Vagina (tissue), 2 donors: ENCODE measurements at places on chromosomes 12 and 14.

DNA sequence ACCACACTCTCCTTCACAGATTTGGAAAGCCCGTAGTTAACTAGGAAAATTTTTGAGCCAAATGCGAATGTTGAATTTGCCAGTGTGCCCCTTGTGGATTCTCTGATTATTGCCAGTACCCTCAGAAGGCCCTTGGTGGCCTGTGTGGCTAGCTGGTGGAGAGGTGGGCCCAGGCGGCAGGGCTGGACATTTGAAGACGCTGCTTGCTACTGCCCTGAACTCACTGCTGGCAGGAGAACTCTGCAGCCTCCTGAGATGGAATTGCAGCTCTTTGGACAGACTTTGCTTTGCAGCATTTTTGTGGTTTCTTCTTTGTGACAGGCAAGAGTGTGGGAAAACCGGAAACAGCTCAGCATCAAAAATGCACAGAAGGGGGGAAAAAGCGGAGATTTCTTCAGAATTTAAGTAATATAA, 97.6 kb downstream of the TGFB3 start:
- H3K36me3 ChIP-seq, result no peaks in the 10 kb centered on the region
- no peak overlapping the region for H3K4me3 ChIP-seq
- peak overlapping the region; percentile 37 for H3K27ac ChIP-seq
- peaks cover 6% of the 10 kb centered on the region for H3K4me1 ChIP-seq

GRCh38 chr12:121574025-121574424, 6.8 kb downstream of the KDM2B start:
- H3K27ac ChIP-seq, result no peak overlapping the region
- peaks cover 42% of the 10 kb centered on the region for H3K4me1 ChIP-seq
- no peak overlapping the region for H3K4me3 ChIP-seq

DNA sequence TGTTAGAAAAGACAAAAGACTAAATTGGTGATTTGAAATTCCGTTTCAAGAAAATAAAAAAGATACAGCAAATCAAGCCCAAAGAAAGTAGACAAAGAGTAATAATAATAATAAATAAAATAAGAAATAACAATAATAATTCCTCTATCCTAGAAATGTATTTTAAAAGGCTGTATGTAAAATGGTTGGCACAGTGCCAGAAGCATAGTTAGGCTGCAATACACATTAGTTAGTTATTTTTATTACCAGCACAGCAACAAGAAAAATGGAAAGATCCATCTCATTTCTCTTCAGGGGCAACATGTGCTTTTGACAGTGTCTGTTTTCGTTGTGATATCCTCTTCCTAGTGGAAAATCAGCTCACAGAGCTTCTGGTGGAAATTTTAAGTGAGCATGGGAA, 174.1 kb upstream of the TMTC1 start:
- H3K27me3 ChIP-seq, result no peaks in the 10 kb centered on the region
- DNase-seq, result no peak
- no peaks in the 10 kb centered on the region for H3K36me3 ChIP-seq
- H3K4me1 ChIP-seq, result no peaks in the 10 kb centered on the region
- no peak overlapping the region for H3K27ac ChIP-seq
- H3K4me3 ChIP-seq, result no peak overlapping the region

DNA sequence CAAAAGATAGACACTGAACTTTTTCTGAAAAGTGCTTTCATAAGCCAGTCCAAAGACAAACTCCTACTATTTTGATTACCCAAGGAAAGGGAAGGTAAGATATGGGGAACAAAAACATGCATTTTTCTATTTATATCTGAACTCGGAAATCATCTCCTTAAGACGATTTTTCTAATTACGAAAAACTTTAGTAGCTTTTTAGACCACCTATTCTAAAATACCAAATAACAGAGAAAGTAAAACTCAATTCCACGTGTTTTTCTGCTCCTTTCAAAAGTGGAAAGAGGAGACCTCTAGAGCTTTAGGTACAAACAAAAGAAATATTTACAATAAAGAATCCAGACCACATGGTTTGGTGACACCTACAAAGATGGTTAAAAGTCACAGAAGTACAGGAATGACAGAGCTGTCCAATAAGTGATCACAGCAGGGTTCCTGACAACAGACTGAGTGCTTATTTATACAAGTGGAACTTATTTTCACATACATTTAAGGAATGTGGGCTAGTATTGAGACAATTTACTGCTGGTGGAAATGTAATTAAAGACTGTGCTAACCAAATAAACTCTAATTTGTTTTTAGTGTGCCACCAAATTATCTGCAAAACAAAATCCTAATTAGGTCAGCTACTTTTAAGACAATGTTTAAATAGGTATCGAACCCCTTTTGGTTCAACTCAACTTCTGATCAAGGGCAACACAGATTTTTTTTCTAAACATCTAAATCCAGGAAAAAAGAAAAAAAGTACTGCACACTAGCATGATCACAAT, 2.4 kb downstream of the LRIG3 start:
- H3K27ac ChIP-seq, result peak overlapping the region; percentile 98
- peaks cover 9% of the 10 kb centered on the region for H3K36me3 ChIP-seq
- peaks cover 41% of the 10 kb centered on the region for H3K4me1 ChIP-seq
- no peaks in the 10 kb centered on the region for H3K27me3 ChIP-seq

DNA sequence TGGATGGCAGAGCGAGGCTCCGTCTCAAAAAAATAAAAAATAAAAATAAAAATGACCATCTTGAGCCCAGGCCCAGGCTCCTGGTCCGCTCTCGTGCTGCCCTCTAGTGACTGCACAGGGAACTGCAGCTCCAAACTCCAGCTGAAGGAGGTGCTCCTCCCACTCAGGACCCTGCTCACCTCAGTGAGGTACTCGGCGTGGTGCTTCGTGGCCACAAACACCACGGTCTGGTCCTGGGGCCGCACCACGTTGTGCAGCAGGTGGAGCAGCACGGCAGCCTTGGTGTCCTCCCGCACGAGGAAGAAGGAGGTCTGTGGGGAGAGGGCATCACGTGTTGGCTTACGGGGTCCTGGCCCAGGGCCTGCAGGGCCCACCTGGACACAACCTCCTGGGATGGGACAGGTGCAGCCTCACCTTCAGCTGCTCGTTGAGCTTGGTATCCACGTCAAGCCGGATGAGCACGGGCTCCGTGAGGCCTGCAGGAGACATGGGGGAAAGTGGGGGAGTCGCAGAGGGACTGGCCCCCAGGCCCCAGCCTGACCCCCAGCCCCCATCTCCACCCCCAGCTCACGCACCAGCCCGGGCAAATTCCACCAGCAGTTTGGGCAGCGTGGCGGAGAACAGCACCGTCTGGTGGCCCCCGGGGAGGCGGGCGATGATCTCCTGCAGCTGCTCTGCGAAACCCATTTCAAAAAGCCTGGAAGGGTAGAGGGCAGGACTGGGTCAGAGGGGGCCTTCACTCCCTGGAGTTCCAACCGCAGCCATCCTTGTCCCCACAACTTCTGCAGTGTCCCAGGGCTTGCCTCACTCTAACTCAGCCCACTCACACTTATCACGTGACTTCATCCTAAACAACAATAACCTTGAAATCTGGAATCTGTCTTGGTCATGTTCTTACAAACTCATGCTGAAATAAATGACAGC, 10.6 kb downstream of the DDX54 start:
- no peak overlapping the region for H3K4me3 ChIP-seq
- no peaks in the 10 kb centered on the region for H3K27me3 ChIP-seq
- no peak for DNase-seq
- H3K36me3 ChIP-seq, result no peaks in the 10 kb centered on the region
- H3K27ac ChIP-seq, result no peak overlapping the region

DNA sequence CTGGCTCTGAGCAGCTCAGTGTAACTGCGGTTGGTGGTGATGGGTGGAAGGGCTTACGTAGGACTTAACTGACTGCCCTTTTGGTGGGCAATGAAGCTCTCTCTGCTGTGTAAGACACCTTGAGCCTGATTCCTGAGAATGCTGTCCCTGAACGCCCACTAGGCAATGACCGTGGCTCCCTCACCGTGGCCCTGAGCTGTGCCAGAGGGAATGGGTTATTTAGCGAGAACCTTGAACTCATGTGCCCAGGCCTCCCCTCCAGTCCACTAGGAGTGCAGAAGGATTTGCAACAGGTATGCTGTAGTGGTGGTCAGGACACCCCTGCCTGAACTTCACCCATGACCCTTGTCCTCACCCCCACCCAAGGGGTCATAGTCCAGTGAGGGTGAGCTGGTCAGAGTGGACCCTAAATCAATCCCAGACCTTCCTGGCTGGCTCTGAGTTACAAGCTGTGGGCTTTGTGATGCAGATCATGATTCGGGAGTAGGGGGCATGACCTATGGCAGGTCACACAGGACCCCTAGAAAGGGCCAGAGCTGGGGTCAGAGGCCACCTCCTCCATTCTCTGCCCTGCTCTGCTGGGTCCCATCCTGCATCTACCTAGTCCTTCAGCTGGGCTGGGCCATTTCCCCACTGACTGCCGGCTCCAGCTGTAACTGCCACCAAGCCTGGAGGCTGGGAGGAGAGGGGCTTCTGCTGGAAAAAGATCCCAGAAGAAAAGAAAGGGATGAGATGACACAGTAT, 14.5 kb upstream of the ANKRD33 start:
- no peak overlapping the region for H3K4me3 ChIP-seq
- peaks cover 19% of the 10 kb centered on the region for H3K4me1 ChIP-seq
- no peak overlapping the region for H3K27ac ChIP-seq
- no peaks in the 10 kb centered on the region for H3K27me3 ChIP-seq
- no peaks in the 10 kb centered on the region for H3K36me3 ChIP-seq
- DNase-seq, result no peak

- peak; percentile 90 for DNase-seq
- H3K4me3 ChIP-seq, result no peak overlapping the region
- H3K27ac ChIP-seq, result no peak overlapping the region
- H3K36me3 ChIP-seq, result no peaks in the 10 kb centered on the region
- H3K4me1 ChIP-seq, result no peaks in the 10 kb centered on the region
These were observed 379.4 kb downstream of the ALG10 start for GRCh38 chr12:34401659-34402227.

DNA sequence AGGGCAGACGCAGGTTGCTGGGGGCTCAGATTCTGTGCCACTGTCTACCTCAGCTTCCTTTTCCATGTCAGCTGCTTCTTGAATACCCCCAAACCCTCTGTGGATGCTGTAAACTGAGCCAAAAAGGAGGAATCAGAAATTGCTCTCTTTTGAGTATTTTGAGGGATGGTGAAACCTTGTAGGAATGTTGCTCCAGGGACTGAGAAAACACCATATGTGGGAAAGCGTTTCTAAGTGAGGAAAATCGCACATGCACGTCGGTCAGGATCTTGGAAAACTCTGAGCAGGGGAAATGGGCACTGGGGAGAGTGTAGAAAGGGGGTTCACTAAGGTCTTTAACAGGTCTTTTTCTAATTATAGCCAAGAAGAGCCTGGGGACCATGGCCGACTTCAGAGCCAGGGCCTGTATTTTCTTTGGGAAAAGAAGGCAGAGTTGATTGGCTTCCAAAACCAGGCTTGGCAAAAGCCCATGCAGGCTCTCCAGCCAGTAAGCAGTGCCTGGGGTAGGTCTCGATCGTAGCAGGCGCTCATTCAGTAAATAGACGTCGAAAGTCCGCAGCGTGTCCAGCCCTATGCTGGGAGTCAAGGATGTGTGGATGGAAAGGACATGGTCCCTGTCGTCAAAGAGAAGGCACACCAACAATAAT, 58.0 kb downstream of the NTF3 start:
- no peak overlapping the region for H3K27ac ChIP-seq
- DNase-seq, result no peak
- H3K27me3 ChIP-seq, result no peaks in the 10 kb centered on the region
- H3K4me1 ChIP-seq, result no peaks in the 10 kb centered on the region
- no peak overlapping the region for H3K4me3 ChIP-seq
- H3K36me3 ChIP-seq, result no peaks in the 10 kb centered on the region

DNA sequence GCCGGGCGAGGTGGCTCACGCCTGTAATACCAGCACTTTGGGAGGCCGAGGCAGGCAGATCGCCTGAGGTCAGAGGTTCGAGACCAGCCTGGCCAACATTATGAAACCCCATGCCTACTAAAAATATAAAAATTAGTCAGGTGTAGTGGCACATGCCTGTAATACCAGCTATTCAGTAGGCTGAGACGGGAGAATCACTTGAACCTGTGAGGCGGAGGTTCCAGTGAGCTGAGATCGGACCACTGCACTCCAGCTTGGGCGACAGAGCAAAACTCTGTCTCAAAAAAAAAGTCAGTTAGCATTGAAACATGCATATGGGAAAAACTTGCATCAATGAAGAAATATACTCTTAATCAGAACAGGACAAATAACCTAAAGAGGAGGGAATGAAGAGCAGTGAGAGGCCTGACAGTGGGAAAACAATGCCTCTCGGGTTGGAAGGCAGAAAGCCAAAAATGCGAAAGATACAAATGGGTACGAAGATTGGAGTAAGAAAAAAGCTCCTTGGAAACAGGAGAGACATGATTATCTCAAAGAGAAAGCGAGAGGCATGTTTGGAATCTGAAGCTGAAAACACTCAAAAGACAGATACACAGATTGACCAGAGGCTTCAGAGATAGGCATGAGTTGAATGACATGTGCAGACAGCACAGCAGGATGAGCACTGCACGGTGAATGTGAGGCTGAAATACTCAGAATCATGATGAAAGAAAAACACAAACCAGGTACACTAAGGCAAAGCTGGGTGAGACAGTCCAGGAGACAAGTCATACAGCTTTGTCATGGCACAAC, 30.6 kb downstream of the RESF1 start:
- H3K36me3 ChIP-seq, result no peaks in the 10 kb centered on the region
- H3K4me3 ChIP-seq, result no peak overlapping the region
- no peaks in the 10 kb centered on the region for H3K4me1 ChIP-seq
- no peak for DNase-seq
- H3K27me3 ChIP-seq, result no peaks in the 10 kb centered on the region
- no peak overlapping the region for H3K27ac ChIP-seq

DNA sequence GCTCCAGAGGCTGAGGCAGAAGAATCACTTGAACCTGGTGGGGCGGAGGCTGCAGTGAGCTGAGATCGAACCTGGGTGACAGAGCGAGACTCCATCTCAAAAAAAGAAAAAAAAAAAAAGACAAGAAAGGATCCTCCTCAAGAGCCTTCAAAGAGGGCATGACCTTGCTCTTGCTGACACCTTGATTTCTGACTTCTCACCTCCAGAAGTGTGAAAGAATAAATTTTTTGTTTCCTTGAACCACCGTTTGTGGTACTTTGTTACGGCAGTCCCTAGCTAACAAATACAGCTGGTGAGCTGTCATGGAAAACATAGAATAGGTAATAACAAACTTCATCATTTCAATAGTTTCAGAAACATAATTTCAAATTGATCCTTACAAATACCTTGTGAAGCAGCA, 1.9 kb upstream of the ACTR10 start:
- H3K27ac ChIP-seq, result no peak overlapping the region
- H3K27me3 ChIP-seq, result no peaks in the 10 kb centered on the region
- H3K4me3 ChIP-seq, result no peak overlapping the region
- H3K4me1 ChIP-seq, result peaks cover 23% of the 10 kb centered on the region

DNA sequence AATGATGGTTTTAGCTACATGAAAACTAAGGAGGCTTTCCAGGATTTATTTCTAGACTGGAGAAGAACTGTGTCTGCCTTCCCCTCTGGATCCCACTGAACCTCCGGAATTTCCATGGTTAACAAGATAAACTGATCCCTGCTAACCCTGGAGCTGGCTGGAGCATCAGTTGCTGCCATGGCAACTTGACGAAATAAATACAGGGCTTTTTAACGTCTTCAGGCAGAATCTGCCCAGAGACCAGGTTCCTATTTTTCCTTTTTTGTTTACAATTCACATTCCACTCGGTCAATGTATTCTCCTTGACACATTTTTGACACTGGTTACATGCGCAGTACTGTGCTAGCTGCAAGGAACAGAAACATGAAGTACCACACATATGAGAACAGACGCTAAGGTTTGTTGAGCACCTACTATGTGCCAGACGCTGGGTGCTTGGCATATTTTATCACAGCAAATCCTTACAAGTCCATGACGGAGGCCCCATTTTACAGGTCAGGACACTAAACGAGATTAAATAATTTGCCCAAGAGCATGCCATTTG, 1.7 kb downstream of the C14orf132 start:
- peaks cover 44% of the 10 kb centered on the region for H3K4me1 ChIP-seq
- H3K4me3 ChIP-seq, result peak overlapping the region; percentile 84

- no peak for DNase-seq
- peaks cover 27% of the 10 kb centered on the region for H3K4me1 ChIP-seq
- H3K27ac ChIP-seq, result peak overlapping the region; percentile 81
These were observed 88.5 kb upstream of the NCOR2 start for GRCh38 chr12:124655698-124656516.
